ENCODE measurements at places on chromosomes 2 and 18.

GRCh38 chr2:10216677-10217488, 85.8 kb upstream of the HPCAL1 start:
- no peak for DNase-seq

- DNase-seq = no peak
These were observed 15.0 kb downstream of the SMAD4 start for GRCh38 chr18:51044928-51045585.

DNA sequence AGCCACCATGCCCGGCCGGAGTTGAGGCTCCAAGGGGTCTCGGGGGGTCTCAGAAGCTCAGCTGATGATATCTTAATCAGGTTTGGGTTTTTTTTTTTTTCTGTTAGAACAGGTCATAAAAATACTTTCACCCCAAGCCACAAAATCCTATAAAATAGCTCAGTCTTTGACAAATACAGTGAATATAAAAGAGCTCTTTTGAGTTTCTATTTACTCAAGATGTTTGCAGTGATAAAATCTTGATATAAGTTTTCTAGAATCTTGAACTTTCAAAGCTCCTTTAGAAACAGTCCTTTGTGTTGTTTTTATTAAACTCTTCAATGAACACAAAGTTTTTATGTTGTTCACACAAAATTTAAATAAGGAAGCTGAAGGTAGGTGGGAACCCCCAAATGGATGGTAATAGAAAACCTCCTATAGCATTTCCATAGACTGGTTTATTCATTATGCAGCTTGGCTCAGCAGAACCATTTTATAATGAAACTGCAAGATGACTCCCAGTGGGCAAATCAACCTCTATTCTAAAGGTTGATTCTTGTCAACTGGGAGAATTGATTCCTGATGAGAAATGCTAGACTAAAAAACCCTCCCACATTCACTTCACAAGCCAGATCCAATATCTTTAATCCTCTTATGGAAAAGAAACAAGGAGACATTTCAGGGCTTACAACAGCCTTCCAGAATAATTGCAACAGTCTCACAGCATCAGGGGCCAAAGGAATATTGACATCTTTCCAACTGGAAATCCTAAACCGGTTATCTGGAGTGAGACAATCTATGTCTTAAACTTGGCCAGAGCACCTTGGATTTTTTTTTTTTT, 13.6 kb upstream of the NARS1 start:
- peak; percentile 56 for DNase-seq

GRCh38 chr2:14428056-14428455, 204.5 kb upstream of the LRATD1 start:
- peak; percentile 4 for DNase-seq
